ENCODE measurements at places on chromosomes 11 and 22.

GRCh38 chr11:67375320-67376055, 2.1 kb upstream of the CLCF1 start:
- H3K27me3 ChIP-seq, result peaks cover 6% of the 10 kb centered on the region
- no peak for ATAC-seq
- H3K4me3 ChIP-seq, result no peak overlapping the region
- no peaks in the 10 kb centered on the region for H3K36me3 ChIP-seq

GRCh38 chr11:67470337-67471002, 1.4 kb upstream of the TMEM134 start:
- no peaks in the 10 kb centered on the region for H3K27me3 ChIP-seq
- H3K4me1 ChIP-seq, result peaks cover 17% of the 10 kb centered on the region
- no peak for ATAC-seq
- peak overlapping the region; percentile 97 for H3K4me3 ChIP-seq
- H3K36me3 ChIP-seq, result peaks cover 2% of the 10 kb centered on the region

DNA sequence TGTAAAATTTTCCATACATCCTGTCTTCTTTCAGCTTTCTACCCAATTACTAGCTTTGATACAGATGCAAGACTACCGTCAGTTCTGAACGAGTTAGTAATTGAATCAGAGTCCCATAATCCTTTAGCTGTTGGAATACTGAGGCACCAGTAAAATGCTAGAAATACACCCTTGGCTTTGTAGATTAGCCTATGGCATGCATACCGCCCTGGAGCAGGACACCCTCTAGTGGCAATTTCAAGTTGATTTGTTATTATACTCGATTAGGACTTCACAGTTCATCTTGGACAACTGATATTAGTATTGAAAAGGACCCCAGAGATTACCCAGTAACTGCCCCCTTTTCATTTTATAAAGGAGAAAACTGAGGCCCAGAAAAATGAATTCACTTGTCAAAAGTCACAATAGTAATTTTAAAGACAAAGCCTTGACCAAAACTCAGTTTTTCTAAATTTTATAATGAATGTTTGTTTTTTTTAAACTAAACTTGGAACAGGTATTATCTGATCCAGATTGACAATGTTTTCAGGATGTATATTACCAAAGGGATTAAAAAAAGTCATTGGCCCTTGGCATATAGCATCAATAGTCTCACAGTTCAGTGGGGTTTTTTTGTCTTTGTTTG, 72.6 kb downstream of the HIPK3 start:
- no peaks in the 10 kb centered on the region for H3K27me3 ChIP-seq
- peaks cover 4% of the 10 kb centered on the region for H3K4me1 ChIP-seq
- no peak overlapping the region for H3K27ac ChIP-seq
- peaks cover 9% of the 10 kb centered on the region for H3K36me3 ChIP-seq

GRCh38 chr11:106714199-106714598, 304.1 kb downstream of the GUCY1A2 start:
- H3K4me3 ChIP-seq, result no peak overlapping the region
- ATAC-seq, result no peak
- H3K27ac ChIP-seq, result no peak overlapping the region
- no peaks in the 10 kb centered on the region for H3K27me3 ChIP-seq
- H3K4me1 ChIP-seq, result no peaks in the 10 kb centered on the region

GRCh38 chr11:86050196-86050709, 18.6 kb downstream of the PICALM start:
- peaks cover 37% of the 10 kb centered on the region for H3K36me3 ChIP-seq
- H3K27me3 ChIP-seq, result no peaks in the 10 kb centered on the region
- H3K4me3 ChIP-seq, result no peak overlapping the region

- no peaks in the 10 kb centered on the region for H3K4me1 ChIP-seq
- no peak for ATAC-seq
- no peak overlapping the region for H3K27ac ChIP-seq
- H3K36me3 ChIP-seq, result no peaks in the 10 kb centered on the region
- no peak overlapping the region for H3K4me3 ChIP-seq
Observed at GRCh38 chr11:120134931-120135228, 3.0 kb downstream of the TRIM29 start.

DNA sequence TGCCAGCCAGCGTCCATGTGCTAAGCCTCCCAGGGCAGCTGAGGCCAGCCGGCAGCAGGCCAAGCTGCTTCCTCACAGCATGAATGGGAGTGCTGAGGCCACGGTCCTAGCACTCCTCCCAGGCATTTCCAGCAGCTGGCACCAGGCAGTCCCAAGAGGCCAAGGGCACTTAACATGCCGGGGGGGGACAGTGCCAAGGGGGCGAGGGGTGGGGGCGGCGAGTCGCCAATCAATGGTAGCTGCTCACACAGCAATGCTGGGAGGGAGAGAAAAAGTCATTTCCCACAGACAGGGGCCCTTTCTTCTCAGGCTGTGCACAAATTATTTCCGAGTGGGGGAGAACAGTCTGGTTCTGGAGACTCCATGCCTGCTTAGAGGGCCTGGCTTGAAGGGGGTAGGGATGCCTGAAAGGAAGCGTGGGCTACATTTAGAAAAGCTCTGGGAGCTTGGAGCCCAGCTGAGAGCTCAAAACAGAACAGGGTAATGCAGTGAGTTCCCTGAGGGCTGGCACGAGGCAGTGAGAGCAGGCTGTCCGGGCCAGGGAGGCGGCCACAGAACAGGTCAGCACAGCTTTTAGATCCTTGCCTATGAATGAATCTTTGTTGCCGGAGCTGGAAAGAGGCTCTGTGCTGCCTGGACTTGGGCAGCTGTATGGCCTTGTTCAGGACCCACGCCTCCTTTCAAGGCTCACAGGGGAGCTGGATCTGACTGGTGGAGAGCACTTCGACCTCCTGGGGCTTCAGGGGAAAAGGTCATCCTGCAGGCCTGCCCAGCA, 14.4 kb upstream of the TBC1D10A start:
- no peak for ATAC-seq
- peak overlapping the region; percentile 63 for H3K27ac ChIP-seq
- H3K4me1 ChIP-seq, result peaks cover 22% of the 10 kb centered on the region
- peaks cover 100% of the 10 kb centered on the region for H3K36me3 ChIP-seq
- no peaks in the 10 kb centered on the region for H3K27me3 ChIP-seq

GRCh38 chr22:46082633-46083032, 67.7 kb upstream of the PPARA start:
- no peaks in the 10 kb centered on the region for H3K4me1 ChIP-seq
- no peaks in the 10 kb centered on the region for H3K36me3 ChIP-seq
- ATAC-seq, result no peak
- no peak overlapping the region for H3K4me3 ChIP-seq
- no peaks in the 10 kb centered on the region for H3K27me3 ChIP-seq

GRCh38 chr11:97972731-97973130, 1048.0 kb upstream of the CNTN5 start:
- H3K27ac ChIP-seq, result no peak overlapping the region
- no peaks in the 10 kb centered on the region for H3K36me3 ChIP-seq
- no peak overlapping the region for H3K4me3 ChIP-seq
- H3K4me1 ChIP-seq, result no peaks in the 10 kb centered on the region

- H3K27me3 ChIP-seq, result peaks cover 20% of the 10 kb centered on the region
- H3K36me3 ChIP-seq, result no peaks in the 10 kb centered on the region
- peak; percentile 93 for ATAC-seq
- H3K4me1 ChIP-seq, result no peaks in the 10 kb centered on the region
Observed at GRCh38 chr22:35604621-35605368, 12.3 kb downstream of the MB start.

DNA sequence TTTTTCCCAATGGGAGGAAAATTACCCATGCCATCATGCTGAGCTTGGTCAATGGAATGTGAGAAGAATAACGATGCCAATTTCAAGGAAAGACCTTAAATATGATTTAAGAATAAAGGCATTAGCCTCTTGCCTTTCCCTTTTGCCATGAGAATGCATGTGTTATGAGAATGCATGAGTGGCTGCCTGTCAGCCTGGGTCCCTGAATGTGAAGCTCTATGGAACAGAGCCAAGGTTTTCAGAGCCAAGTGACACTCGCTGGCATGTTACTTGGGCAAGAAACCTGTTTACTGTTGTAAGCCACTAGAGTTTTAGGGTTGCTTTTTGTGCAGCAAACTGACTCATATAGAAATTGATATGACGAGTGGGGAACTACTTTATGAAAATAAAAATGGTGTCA, 75.7 kb downstream of the JRKL start:
- no peaks in the 10 kb centered on the region for H3K36me3 ChIP-seq
- no peaks in the 10 kb centered on the region for H3K4me1 ChIP-seq
- ATAC-seq, result no peak

- H3K36me3 ChIP-seq, result no peaks in the 10 kb centered on the region
- H3K4me1 ChIP-seq, result peaks cover 6% of the 10 kb centered on the region
- peaks cover 74% of the 10 kb centered on the region for H3K27me3 ChIP-seq
Observed at GRCh38 chr22:36701965-36702621, 1.5 kb downstream of the CACNG2 start.

GRCh38 chr11:84564180-84564866, 1062.8 kb downstream of the DLG2 start:
- no peaks in the 10 kb centered on the region for H3K36me3 ChIP-seq
- no peak for ATAC-seq
- H3K4me1 ChIP-seq, result no peaks in the 10 kb centered on the region
- H3K27me3 ChIP-seq, result no peaks in the 10 kb centered on the region
- H3K27ac ChIP-seq, result no peak overlapping the region

GRCh38 chr11:2314525-2315394, 12.9 kb downstream of the TSPAN32 start:
- no peak for ATAC-seq
- no peak overlapping the region for H3K27ac ChIP-seq
- no peaks in the 10 kb centered on the region for H3K27me3 ChIP-seq

GRCh38 chr22:19710020-19710768, 4.1 kb upstream of the SEPTIN5 start:
- H3K36me3 ChIP-seq, result no peaks in the 10 kb centered on the region
- no peak overlapping the region for H3K27ac ChIP-seq
- H3K4me1 ChIP-seq, result no peaks in the 10 kb centered on the region
- peaks cover 3% of the 10 kb centered on the region for H3K27me3 ChIP-seq

DNA sequence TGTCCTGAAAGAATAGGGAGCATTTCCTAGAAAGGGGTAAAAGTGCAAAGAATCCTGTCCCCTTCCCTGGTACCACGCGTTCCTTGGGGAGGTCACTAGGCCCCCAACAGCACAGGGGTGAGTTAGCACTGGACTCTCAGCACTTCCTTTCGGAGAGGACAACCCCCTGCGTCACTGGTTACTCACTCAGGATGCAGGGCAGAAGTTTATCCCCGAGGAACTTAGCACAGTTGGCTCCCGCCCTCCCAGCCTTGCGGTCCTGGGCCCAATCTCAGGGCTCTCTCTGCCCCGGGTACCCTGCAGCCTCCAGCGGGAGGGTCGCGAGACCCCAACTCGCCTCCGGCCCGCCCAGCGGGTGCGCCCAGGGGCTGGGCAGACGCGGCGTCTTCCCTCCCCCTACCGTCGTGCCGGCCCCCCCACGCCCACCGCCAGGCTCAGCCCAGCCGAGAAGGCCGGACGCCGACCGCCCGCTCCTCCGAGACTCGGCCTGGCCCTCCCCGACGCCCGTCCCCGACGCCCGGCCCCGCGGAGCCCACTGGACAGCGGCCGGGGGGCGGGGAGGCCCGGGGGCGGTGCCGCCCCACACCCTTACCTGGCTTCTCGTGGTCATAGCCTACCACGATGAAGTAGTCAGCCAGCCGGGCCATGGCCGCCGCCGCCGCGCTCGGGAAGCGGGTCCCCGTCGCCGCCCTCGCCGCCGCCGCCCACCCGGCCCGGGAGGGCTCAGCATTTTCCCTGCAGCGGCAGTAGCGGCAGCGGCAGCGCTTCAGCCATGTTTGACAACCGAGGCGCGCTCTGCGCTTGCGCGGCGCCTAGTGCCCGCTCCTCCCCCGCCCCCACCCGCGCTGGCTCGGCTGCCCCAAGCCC, at the start of gene SBF2:
TSS of gene SBF2 (minus strand) at position 797 of the 867 bp plus-strand sequence. CDS start at position 647, 150 bp downstream.
- H3K4me3 ChIP-seq, result peak within 1 kb of the TSS; percentile 74
- peaks cover 11% of the 10 kb centered on the region for H3K36me3 ChIP-seq
- H3K27ac ChIP-seq, result peak within 1 kb of the TSS; percentile 17
- H3K27me3 ChIP-seq, result peaks cover 25% of the 10 kb centered on the region
- peak; percentile 55 for ATAC-seq
- H3K4me1 ChIP-seq, result peaks cover 33% of the 10 kb centered on the region

GRCh38 chr22:46058091-46058420, 81.1 kb upstream of the WNT7B start:
- H3K4me3 ChIP-seq, result peak overlapping the region; percentile 79
- ATAC-seq, result peak; percentile 79
- peaks cover 18% of the 10 kb centered on the region for H3K4me1 ChIP-seq
- peaks cover 15% of the 10 kb centered on the region for H3K36me3 ChIP-seq
- peak overlapping the region; percentile 83 for H3K27ac ChIP-seq

- no peak overlapping the region for H3K27ac ChIP-seq
- no peaks in the 10 kb centered on the region for H3K27me3 ChIP-seq
Observed at GRCh38 chr11:108871152-108871551, 206.3 kb downstream of the DDX10 start.

GRCh38 chr11:16804104-16804947, 65.9 kb downstream of the C11orf58 start:
- ATAC-seq, result peak; percentile 27
- H3K4me3 ChIP-seq, result peak overlapping the region; percentile 63
- no peaks in the 10 kb centered on the region for H3K27me3 ChIP-seq
- peaks cover 25% of the 10 kb centered on the region for H3K4me1 ChIP-seq

DNA sequence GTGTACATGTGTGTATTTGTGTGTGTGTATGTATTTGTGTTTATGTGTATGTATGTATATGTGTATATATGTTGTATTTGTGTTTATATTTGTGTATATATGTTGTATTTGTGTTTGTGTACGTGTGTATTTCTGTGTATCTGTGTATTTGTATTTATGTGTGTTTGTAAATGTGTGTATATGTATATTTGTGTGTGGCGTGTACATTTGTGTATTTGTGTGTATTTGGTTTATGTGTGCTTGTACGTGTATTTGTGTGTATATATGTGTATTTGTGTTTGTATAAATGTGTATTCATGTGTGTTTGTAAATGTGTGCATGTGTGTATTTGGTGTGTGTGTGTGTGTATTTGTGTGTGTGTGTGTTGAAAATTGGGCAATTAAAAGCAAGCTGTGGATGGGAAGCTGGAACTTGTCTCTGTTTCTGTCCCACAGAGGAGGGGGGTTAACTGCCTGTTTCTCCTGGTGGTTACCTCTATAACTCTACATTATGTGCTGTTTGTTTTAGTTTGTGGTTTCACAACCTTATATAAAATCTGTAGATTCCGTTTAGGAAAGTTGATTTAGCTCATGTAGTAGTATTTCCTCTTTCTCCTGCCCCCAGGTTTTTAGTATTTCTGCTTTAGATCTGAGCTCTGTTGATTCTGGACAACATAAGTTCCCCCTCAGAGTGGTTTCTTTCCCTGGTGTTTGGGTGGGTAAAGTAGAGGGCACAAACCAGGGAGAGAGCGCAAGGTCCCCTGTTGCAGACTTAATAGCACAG, 28.9 kb downstream of the AP2A2 start:
- H3K27me3 ChIP-seq, result no peaks in the 10 kb centered on the region
- H3K4me3 ChIP-seq, result no peak overlapping the region
- H3K4me1 ChIP-seq, result peaks cover 18% of the 10 kb centered on the region
- peak overlapping the region; percentile 48 for H3K27ac ChIP-seq
- peaks cover 37% of the 10 kb centered on the region for H3K36me3 ChIP-seq

GRCh38 chr22:22745225-22746060, 101.0 kb downstream of the GGTLC2 start:
- no peaks in the 10 kb centered on the region for H3K4me1 ChIP-seq
- H3K27ac ChIP-seq, result no peak overlapping the region
- no peaks in the 10 kb centered on the region for H3K36me3 ChIP-seq
- ATAC-seq, result peak; percentile 40
- H3K27me3 ChIP-seq, result peaks cover 28% of the 10 kb centered on the region

- peaks cover 14% of the 10 kb centered on the region for H3K4me1 ChIP-seq
- H3K27me3 ChIP-seq, result no peaks in the 10 kb centered on the region
- H3K36me3 ChIP-seq, result peaks cover 99% of the 10 kb centered on the region
- H3K27ac ChIP-seq, result peak overlapping the region; percentile 64
- H3K4me3 ChIP-seq, result no peak overlapping the region
Observed at GRCh38 chr22:45704648-45705047, 33.0 kb downstream of the ATXN10 start.

All from activated T-helper 17 cell treated with anti-CD3 and anti-CD28 coated beads, Interleukin-2, amount 50 U/mL, for 72 hours (primary cell).